CD4-positive, alpha-beta T cell (primary cell): ENCODE measurements at places on chromosomes 2 and 18.

DNA sequence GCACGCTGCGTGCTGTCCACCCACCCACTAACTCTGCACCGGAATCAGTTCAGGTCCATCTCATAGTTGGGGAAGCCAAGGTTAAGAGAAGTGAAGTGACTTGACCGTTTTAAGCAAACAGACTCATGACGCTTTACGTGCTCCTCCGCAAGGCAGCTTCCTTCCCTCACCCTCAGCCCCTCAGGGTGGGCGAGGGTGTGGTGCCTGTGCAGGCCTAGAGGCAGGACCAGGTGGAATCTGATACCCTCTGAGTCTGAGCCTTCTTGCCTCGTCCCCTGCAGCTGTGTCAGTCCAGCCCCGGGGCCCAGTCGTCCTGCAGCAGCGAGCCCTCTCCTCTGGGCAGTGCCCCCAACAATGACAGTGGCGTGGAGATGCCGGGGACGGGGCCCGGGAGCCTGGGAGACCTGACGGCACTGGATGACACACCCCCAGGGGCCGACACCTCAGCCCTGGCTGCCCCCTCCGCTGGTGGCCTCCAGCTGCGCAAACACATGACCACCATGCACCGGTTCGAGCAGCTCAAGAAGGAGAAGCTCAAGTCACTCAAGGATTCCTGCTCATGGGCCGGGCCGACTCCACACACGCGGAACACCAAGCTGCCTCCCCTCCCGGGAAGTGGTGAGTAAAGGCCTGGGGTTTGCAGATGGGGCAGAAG, 250.5 kb downstream of the GLI2 start:
- no peak for DNase-seq
- no peak overlapping the region for H3K4me3 ChIP-seq
- H3K27ac ChIP-seq, result no peak overlapping the region
- no peaks in the 10 kb centered on the region for H3K4me1 ChIP-seq
- no peaks in the 10 kb centered on the region for H3K27me3 ChIP-seq

- no peaks in the 10 kb centered on the region for H3K4me1 ChIP-seq
- DNase-seq, result no peak
- H3K27ac ChIP-seq, result no peak overlapping the region
- peaks cover 13% of the 10 kb centered on the region for H3K36me3 ChIP-seq
- H3K27me3 ChIP-seq, result no peaks in the 10 kb centered on the region
Measured at GRCh38 chr2:199922856-199923255, 11.8 kb downstream of the C2orf69 start.

GRCh38 chr18:23340661-23341060, 112.4 kb upstream of the RIOK3 start:
- H3K36me3 ChIP-seq, result no peaks in the 10 kb centered on the region
- H3K27me3 ChIP-seq, result no peaks in the 10 kb centered on the region
- H3K4me3 ChIP-seq, result no peak overlapping the region
- no peak overlapping the region for H3K27ac ChIP-seq
- H3K4me1 ChIP-seq, result no peaks in the 10 kb centered on the region
- DNase-seq, result no peak

- no peaks in the 10 kb centered on the region for H3K4me1 ChIP-seq
- H3K27ac ChIP-seq, result no peak overlapping the region
- no peak for DNase-seq
Measured at GRCh38 chr2:25545899-25546298, 127.5 kb downstream of the DTNB start.

- no peaks in the 10 kb centered on the region for H3K36me3 ChIP-seq
- no peak overlapping the region for H3K27ac ChIP-seq
- H3K4me3 ChIP-seq, result no peak overlapping the region
- no peak for DNase-seq
- no peaks in the 10 kb centered on the region for H3K4me1 ChIP-seq
- H3K27me3 ChIP-seq, result no peaks in the 10 kb centered on the region
Measured at GRCh38 chr18:68054669-68055068, 538.1 kb upstream of the DSEL start.

- H3K36me3 ChIP-seq, result no peaks in the 10 kb centered on the region
- DNase-seq, result no peak
- H3K27ac ChIP-seq, result no peak overlapping the region
- no peak overlapping the region for H3K4me3 ChIP-seq
Measured at GRCh38 chr18:6590326-6590725, 139.2 kb upstream of the ARHGAP28 start.

GRCh38 chr2:23402205-23402740, 17.3 kb downstream of the KLHL29 start:
- H3K36me3 ChIP-seq, result no peaks in the 10 kb centered on the region
- no peak for DNase-seq
- H3K4me1 ChIP-seq, result peaks cover 4% of the 10 kb centered on the region

DNA sequence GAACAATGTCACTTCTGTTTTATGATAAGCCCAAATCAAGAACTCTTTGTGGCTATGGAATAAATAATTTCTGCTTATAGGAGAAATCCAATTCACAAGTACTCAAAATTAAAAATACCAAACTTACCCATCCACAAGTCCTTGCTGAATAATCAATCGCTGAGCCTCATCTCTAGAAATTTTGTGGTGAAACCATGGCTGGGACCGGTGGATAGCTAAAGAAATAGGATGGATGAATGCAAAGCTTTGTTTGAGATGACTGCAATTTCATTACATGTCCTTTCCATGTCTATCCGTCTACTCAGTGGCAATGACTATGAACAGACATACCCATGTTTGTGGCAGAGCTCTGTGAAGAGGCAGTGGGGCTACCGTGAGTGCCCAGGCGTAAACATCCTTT, 124.4 kb downstream of the GRB14 start:
- DNase-seq, result no peak
- no peaks in the 10 kb centered on the region for H3K27me3 ChIP-seq
- no peak overlapping the region for H3K27ac ChIP-seq
- no peaks in the 10 kb centered on the region for H3K36me3 ChIP-seq
- no peak overlapping the region for H3K4me3 ChIP-seq
- no peaks in the 10 kb centered on the region for H3K4me1 ChIP-seq

- H3K27me3 ChIP-seq, result no peaks in the 10 kb centered on the region
- H3K4me1 ChIP-seq, result peaks cover 7% of the 10 kb centered on the region
- DNase-seq, result no peak
- no peaks in the 10 kb centered on the region for H3K36me3 ChIP-seq
Measured at GRCh38 chr2:157839822-157840221, 36.3 kb downstream of the ACVR1 start.

- H3K4me3 ChIP-seq, result no peak overlapping the region
- DNase-seq, result no peak
- no peak overlapping the region for H3K27ac ChIP-seq
- no peaks in the 10 kb centered on the region for H3K4me1 ChIP-seq
- no peaks in the 10 kb centered on the region for H3K27me3 ChIP-seq
Measured at GRCh38 chr2:103159018-103159417, 397.2 kb downstream of the TMEM182 start.

GRCh38 chr18:45686891-45687611, 36.9 kb upstream of the SLC14A1 start:
- H3K4me1 ChIP-seq, result peaks cover 72% of the 10 kb centered on the region
- H3K27ac ChIP-seq, result peak overlapping the region; percentile 63
- H3K27me3 ChIP-seq, result no peaks in the 10 kb centered on the region
- peak; percentile 30 for DNase-seq

DNA sequence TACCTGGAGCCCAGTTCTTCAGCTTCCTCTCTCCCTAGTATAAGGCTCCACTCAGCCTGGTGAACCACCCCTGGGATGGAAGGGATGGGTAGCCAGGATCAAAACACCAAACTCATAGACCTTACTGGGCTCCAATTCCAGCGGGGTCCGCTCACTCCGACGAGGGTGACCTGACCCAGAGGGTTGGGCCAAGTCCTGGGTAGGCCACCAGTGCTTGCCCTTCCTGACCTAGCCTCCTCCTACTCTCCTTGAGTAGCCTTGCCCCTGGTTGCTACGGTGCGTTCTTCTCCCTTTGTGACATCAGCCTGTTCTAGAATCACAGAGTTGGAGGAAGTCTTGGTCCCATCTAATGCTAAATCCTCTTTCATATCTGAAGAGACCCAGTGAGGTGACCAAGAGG, 537 bp upstream of the STAT4 start:
- peak overlapping the region; percentile 93 for H3K27ac ChIP-seq
- peak overlapping the region; percentile 83 for H3K4me3 ChIP-seq
- H3K27me3 ChIP-seq, result no peaks in the 10 kb centered on the region
- peaks cover 16% of the 10 kb centered on the region for H3K36me3 ChIP-seq

GRCh38 chr2:25324905-25325592, 16.7 kb downstream of the DNMT3A start:
- peaks cover 10% of the 10 kb centered on the region for H3K36me3 ChIP-seq
- H3K4me3 ChIP-seq, result no peak overlapping the region
- no peak for DNase-seq

DNA sequence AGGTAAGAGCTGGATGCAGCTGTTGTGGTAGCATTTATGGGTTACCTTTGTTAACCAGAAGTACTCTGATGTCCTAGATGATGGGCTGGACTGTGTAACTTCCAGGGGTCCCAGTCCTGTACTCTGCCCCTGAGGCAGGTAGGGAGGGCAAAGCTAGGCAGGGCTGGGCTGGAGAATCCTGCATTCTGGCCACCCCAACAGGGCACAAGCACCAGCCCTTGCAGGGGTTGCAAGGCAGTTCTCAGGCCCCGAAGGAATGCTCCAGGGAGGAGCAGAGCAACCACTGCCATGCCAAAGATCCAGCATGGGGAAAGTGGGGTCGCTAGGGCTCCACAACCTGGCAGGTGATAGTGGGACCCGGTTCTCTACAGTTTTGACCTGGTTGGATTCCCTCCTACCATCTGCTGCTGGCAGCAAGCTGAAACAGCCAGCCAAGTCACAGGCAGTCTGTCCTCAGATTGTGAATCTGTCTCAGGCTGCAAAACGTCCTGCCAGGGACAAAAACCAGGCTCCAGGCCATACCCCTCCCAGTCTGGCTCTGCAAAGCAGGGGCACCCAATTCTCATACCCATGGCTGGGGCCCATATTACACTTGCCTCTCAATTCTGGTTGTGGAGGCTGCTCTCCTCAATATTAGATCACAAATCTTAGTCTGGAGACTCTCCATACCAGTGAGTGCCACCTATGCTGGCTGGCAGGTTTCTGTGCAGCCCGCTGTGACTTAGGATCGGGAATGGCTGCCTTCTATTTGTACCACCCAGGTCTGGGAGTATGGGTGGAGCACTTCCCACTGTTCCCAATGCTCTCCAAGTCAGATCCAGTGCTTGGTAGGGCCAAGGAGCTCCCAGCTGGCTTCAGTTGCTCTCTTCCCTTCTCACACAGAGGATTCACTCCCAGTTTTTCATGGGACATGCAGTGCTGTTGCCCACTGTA, 61.1 kb downstream of the SMCHD1 start:
- H3K27ac ChIP-seq, result no peak overlapping the region
- H3K27me3 ChIP-seq, result no peaks in the 10 kb centered on the region
- peaks cover 88% of the 10 kb centered on the region for H3K36me3 ChIP-seq
- no peak for DNase-seq
- H3K4me1 ChIP-seq, result peaks cover 9% of the 10 kb centered on the region

- no peaks in the 10 kb centered on the region for H3K27me3 ChIP-seq
- DNase-seq, result no peak
- no peak overlapping the region for H3K27ac ChIP-seq
- H3K4me1 ChIP-seq, result peaks cover 17% of the 10 kb centered on the region
- peaks cover 48% of the 10 kb centered on the region for H3K36me3 ChIP-seq
- H3K4me3 ChIP-seq, result no peak overlapping the region
Measured at GRCh38 chr2:239168575-239168974, 232.2 kb downstream of the HDAC4 start.

GRCh38 chr2:104897515-104898184, 43.7 kb downstream of the POU3F3 start:
- H3K4me1 ChIP-seq, result no peaks in the 10 kb centered on the region
- H3K27ac ChIP-seq, result no peak overlapping the region
- H3K27me3 ChIP-seq, result peaks cover 3% of the 10 kb centered on the region
- H3K4me3 ChIP-seq, result no peak overlapping the region

- no peaks in the 10 kb centered on the region for H3K27me3 ChIP-seq
- no peak overlapping the region for H3K4me3 ChIP-seq
- no peaks in the 10 kb centered on the region for H3K36me3 ChIP-seq
- no peaks in the 10 kb centered on the region for H3K4me1 ChIP-seq
- no peak overlapping the region for H3K27ac ChIP-seq
Measured at GRCh38 chr18:25736516-25736915, 353.9 kb downstream of the SS18 start.

- H3K27me3 ChIP-seq, result no peaks in the 10 kb centered on the region
- H3K27ac ChIP-seq, result no peak overlapping the region
- H3K4me1 ChIP-seq, result no peaks in the 10 kb centered on the region
- peaks cover 90% of the 10 kb centered on the region for H3K36me3 ChIP-seq
- DNase-seq, result no peak
Measured at GRCh38 chr2:121351521-121352318, 66.7 kb upstream of the TFCP2L1 start.

DNA sequence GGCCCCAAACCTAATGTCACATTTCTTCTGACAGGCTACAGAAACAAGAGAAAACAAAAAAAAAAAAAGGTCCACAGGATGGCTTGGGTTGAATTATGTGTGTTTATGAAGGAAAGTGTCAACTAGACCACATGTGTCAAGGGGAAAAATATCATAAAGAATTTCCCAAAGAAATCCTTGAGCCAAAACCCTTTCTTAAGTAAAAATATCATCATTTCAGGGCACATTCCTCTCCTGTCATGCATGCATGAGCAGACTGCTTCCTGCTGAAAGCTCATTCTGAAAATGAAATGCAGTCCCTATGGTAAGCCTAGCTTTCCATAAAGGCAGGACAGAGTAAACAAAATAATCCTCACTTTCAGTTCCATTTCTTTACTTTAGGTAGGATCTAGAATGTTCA, 85.7 kb upstream of the RBBP8 start:
- H3K27me3 ChIP-seq, result peaks cover 4% of the 10 kb centered on the region
- no peak overlapping the region for H3K27ac ChIP-seq
- no peak overlapping the region for H3K4me3 ChIP-seq

GRCh38 chr2:60337142-60337497, 216.3 kb downstream of the BCL11A start:
- H3K27ac ChIP-seq, result no peak overlapping the region
- no peaks in the 10 kb centered on the region for H3K36me3 ChIP-seq
- H3K4me3 ChIP-seq, result no peak overlapping the region
- DNase-seq, result no peak
- H3K4me1 ChIP-seq, result no peaks in the 10 kb centered on the region

DNA sequence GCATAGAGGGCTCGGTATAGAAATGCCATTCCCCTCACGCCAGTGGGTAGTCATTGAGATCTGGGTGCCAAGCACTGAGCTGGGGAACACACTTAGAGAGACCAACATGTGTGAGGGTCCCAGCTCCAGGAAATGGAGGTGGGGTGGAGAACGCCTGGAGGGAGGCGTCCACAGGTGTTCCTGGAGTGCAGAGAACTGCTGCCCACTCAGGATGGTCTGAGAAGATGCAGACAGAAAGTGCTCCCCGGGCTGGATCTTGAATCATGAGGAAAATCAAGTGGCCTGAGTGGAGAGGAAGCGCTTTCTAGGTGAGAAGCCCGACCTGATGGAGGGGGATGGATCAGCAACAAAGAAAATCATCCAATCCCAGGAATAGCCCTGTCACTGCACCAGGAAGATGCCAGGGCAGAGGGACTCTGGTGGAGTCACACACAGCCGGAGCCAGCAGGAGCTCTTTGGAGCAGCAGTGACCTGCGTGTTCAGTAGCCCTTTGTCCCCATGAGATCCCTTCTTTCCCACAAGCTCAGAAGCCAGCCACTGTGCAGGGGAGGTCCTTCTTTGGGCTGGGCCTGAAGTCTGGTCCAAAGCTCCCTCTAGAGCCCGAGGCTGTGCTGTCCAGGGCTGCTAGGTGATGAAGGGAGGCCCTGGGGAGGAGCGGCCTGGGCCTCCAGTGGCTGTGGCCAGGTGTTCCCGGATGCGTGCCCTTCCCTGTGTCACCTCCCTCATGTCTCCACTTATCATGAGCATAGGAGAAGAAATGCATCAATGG, 112.3 kb downstream of the RNF144A start:
- no peak overlapping the region for H3K4me3 ChIP-seq
- peaks cover 69% of the 10 kb centered on the region for H3K36me3 ChIP-seq
- no peaks in the 10 kb centered on the region for H3K27me3 ChIP-seq
